Fibroblast of skin of scalp (primary cell): ENCODE measurements at places on chromosomes 16 and 17.

GRCh38 chr17:72381597-72382397, 261.0 kb downstream of the SOX9 start:
- DNase-seq, result no peak

DNA sequence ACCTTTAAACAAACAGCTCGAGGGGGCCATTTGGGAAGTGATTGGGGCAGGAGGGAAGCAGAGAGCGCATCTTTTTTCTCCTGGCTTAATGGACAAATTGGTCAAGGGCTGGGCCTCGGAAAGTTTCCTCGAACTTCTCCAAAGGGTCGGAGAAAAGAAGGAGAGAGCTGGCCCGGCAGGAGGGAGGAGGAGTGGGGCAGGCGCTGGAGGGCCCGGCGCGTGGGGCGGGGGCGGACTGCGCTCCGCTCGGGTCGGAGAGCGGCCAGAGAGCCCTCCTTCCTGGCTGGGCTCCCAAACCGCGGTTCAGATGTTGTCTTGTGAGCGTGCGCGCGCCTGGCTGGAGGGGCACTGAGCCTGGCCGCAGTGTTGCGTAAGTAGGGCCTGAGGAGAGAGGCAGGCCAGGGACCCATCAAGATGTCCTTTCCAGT, 1.2 kb downstream of the MMP2 start:
- DNase-seq, result peak; percentile 93

GRCh38 chr17:18966831-18967624, 15.1 kb downstream of the SLC5A10 start:
- peak; percentile 13 for DNase-seq

DNA sequence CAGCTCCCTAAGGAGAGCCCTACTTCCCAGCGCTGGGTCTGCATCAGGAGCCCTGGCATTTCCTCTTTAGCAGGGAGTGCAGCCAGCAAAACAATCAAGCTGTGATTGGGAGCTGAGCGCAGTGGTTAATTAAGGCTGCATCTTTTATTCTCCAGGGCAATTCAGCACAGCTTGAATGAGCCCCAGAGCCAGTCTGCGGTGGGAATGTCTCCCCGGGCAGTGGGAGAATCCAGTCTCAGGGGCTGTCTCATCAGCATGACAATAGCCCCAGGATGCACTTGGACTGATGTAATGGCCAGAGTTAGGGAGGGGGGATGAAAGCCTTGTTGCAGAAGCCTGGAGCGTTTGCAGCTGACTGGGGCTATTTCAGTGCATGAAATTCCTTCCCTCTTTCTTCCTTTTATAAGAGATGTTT, 292.6 kb upstream of the SOX9 start:
- DNase-seq, result peak; percentile 88

- peak; percentile 26 for DNase-seq
Measured at GRCh38 chr17:74393346-74393942, 26.1 kb downstream of the GPR142 start.

GRCh38 chr16:87305505-87306391, 11.4 kb downstream of the C16orf95 start:
- peak; percentile 82 for DNase-seq
